ENCODE measurements at places on chromosomes 12 and 14. TPM values are rescaled to one million over a fixed set of nuclear protein-coding genes. Genes with fewer than 3 reads are reported as not detected.

Gene ABCC9
- polyA plus RNA-seq = 0.31 TPM

Gene ANKS1B
- 116 TPM for polyA plus RNA-seq

Gene AICDA
- not detected for polyA plus RNA-seq

Gene NEDD8
- 1,309 TPM for polyA plus RNA-seq

Gene INHBC
- not detected for polyA plus RNA-seq

Gene ZDHHC22
- 3.5 TPM for polyA plus RNA-seq

Data from Purkinje cell (primary cell).